ENCODE measurements at places on chromosomes 7 and 10.

DNA sequence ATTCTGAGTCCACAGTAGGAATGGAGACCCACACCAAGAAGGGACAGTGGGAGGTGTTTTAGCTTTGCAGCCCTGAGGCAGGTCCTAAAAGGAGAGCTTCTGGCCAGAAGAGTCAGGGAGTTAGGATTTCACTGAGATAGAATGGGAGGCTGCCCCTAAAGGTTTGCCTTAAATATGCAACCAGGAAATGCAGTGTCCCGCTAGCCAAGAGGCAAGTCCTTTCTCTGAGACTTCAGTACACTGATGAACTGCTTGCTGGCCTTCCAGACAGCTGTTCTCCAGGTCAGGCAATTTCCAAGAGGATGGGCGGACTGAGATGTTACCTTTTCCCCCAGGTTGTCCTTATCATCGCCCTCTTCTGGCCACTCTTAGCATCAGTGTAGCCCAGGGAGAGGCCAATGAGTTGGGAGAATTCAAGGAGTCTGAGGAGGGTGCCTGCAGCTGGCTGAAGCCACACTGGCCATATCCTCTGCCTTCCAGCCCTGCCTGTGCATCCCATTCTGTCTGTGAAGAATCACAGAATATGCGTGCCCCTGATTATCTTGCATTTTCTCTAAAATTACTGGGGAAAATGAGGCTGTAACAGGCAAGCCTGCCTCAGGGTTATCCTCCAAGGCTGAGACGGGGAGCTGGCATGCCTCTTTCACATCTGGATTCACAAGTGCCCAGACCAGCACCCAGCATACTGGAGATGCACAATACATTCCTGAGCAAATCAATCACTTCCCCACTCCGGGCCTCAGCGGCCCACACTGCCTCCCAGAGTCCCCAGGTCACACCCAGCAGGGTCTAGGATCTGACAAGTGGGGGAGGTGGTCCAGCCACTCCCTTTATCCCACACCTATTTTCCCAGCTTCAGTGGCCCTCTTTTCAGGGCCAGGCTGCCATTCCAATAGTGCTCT lies 2.4 kb downstream of the TLL2 start:
- DNase-seq, result no peak

DNA sequence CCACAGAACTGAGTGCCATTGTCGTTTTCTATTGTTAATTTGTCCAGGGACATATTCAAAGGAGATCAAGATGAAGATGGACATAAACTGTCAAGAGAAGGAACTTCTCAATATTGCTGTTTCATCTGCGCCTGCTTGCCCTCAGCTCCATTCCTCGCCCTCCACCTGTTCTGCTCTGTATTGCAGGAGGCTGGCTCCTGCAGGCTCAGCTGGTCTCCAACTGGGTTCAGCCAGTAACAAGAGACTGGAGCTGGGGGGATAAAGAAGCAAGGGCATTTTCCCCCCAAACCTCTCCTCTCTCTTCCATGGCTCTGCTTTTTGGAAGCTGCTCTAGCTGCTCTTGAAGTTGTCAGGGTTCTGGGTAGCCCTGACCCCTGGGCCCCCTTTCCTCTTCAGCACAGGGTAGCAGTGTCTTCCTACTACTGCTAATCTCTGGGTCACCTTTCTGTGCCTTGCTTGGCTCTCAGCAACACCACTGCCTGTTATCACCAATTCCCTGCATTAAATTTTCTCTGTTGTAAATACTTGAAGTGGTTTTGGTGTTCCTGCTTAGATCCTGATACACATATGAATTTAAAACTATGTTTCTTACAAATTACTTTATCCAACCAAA lies 149.0 kb upstream of the FGFR2 start:
- no peak for DNase-seq

- DNase-seq, result no peak
Measured at GRCh38 chr10:132649651-132650360, 112.2 kb downstream of the INPP5A start.

- no peak for DNase-seq
Measured at GRCh38 chr7:2944739-2945138, 98.9 kb downstream of the CARD11 start.

DNA sequence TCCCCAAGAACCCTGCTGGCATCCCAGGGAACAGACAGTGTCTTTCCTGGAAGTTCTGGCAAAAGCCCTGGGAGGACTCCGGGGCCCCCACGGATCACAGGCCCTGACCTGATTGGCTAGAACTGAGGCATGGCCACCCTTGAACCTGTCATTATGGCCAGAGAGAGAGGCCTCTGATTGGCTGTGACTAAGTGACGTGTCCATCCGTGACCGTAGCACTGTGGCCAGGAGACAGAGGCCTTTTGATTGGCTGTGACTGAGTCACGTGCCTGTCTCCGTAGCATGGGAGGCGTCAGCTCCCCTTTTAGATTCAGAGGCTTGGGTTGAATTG lies 163.8 kb downstream of the RGS10 start:
- no peak for DNase-seq

GRCh38 chr7:8134089-8134733 lies 127.8 kb downstream of the ICA1 start:
- DNase-seq, result no peak

DNA sequence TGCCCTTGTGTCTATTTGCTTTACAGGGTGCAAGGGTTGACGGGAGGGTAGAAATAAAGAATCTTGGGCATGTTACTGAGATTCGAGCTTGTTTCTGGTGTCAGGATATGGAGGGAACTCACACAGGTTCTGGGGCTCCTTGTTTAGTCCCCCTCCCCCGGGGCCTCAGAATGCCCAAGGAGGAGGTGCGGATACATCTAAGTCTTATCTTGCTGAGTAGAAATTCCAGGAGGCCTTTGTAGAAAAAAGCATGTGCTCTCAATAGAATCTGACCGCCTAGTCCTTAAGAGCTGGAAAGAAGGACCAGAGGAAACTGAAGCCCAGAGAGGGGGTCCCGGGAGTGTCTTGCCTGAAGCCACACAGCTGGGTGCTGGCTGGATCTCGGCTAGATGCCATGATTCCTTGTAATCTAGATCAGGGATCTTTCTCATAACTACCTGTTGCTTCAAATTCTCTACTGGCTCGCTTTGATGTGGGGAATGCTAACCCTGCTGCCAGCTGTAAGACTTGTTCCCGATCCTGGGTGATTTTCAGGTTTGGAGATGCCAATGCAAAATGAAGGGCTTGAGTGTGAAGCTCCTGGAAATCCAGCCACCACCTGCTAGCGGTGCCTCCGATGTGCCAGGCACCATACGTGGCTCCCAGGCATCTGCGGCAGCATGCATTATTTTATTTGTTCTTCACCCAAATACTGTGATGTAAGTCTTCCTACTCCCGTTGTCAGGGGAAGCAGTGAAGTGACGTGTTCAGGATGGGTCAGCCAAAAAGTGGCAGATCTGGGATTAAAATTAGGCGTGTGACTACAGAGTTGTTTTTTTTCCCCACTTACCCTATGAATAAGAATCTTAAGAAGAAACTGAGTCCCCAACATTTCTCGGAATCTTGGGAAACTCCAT lies 226.0 kb downstream of the TCF7L2 start:
- DNase-seq, result no peak

GRCh38 chr7:139118234-139118804 lies 8.8 kb upstream of the ZC3HAV1 start:
- DNase-seq, result peak; percentile 13

GRCh38 chr7:113113912-113114311 lies 4.4 kb downstream of the SMIM30 start:
- no peak for DNase-seq
